Cortex of kidney (tissue), 1 donor: ENCODE measurements at places on chromosomes 5 and 9.

- DNase-seq: no peak
Measured at GRCh38 chr5:109962882-109963603, 273.3 kb downstream of the MAN2A1 start.

DNA sequence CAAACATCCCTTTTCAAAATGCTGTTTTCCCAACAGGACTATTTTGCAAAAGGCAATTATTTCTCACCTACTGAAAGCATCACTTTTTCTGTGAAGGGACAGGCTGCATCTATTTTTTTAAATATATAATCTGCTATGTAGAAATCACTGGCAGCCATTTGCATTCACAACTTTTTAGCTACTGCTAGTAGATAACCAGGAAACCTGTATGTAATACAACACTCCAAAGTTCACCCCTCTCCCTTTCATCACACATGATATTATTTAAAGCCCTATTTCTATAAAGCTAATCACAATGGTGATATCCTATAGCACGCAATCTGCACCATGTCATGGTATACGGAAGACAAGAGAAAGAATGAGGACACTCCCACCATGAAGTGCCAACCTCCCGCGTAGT lies 9.8 kb downstream of the DMGDH start:
- no peak for DNase-seq

- DNase-seq: no peak
Measured at GRCh38 chr9:28317745-28318144, 744.5 kb upstream of the C9orf72 start.

DNA sequence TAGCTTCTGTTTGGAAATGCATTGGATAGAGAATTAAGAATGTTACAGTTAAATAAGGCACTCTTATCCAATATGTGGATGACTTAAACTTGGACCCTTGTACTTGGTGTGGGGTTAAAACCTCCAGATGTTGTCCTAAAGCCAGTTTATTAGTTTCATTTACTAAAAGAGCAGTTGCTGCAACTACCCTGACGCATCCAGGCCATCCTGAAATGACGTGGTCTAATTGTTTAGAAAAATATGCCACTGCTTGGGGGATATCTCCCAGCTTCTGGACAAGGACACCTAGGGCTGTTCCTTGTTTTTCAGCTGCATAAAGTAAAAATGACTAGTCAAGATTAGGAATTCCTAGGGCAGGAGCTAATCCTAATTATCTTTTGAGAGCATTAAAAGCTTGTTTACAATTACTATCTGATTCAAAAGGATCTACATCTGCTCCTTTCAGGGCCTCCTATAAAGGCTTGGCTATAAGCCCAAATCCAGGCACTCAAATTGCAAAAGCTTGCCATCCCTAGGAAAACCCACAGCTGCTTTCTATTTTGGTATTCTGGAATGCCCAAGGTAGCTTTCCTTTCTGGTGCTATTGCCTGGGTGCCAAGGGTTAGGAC lies 45.7 kb upstream of the SLCO4C1 start:
- DNase-seq: no peak

- no peak for DNase-seq
Measured at GRCh38 chr5:112738191-112738560, 491 bp downstream of the APC start.

DNA sequence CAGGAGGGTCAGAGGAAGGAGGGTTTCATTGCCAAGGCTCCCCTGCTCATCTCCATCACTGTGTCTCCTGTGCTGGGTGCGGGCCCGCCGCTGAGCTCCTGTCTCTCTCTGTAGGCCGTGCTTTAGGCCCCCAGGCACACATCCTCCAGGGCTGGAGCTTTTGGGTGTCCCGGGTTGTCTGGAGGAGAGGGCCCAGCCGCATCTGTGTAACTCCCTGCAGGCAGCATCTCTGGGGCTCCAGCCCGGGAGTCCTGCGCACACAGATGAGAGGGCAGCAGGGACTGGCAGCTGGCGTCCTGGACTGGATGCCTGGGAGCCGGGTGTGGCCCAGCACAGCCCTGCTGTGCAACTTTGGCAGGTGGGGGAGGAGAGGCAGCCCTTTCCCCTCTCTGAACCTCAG lies 40.2 kb downstream of the LRSAM1 start:
- DNase-seq: no peak

GRCh38 chr9:130786526-130786925 lies 48.5 kb upstream of the ABL1 start:
- no peak for DNase-seq

DNA sequence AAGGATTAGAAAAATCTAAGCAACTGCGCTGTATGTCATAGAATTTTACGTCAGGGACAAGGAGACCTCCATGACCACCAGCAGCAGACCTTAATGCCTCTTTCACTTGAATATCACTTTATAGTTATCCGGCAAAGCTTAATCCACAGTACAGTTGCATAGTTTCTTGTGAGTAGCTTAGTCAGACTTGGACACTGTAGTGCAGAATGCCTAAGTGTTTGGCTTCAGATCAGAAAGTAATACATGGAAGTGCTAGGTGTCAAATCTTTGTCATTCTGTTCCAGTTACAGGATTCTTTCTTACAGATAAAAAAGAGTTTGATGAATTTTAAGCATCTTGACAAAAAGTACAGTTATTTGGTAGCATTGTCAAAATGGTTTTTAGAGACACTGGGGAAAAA lies 239.9 kb upstream of the PAPPA start:
- DNase-seq: no peak

- DNase-seq: no peak
Measured at GRCh38 chr9:136853596-136854112, 1.5 kb downstream of the MAMDC4 start.

DNA sequence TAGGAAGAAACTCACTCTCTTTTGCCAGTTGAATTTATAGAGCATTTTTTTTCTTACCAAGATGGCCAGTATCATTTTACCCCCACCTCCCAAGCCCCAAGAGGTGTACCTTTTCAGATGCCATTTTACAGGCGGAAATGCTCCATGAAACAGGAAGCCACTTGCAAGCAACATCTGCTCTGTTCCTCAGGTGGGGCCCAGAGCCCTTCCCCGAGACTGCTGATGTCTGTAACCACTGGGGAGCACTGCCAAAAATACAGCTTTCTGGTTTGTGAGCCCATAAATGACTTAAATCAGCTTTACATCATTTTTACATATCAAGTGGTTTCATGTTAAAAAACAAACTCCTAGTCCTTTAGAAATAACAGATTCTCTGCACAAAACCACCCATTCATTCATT lies 42.9 kb upstream of the GARNL3 start:
- no peak for DNase-seq

DNA sequence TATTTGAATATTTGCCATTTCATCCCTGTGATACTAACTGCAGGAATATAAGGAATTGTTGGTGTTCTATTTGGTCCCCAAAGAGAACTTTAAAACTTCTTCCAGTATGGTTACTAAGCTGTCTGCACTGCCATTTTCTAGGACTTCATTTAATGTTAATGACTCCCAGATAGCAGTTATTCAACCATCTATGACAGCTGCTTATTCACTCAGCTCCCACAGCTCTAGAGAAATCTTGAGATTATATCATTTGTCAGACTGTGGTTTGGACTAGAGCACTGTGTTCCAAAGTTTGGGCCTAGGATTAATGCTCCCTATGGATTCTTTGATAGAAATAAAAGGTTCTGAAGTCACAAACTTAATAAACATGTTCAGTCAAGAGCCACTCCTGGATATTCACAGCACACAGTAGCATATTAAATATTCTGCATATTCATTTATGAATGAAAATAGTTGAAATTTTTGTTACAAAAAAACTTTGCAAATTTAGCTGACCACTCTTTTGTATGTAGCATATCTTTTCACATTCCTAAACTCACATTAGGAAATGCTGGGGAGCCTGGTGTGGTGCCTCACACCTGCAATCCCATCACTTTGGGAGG lies 173.7 kb downstream of the NFIB start:
- DNase-seq: no peak

GRCh38 chr5:154698763-154699162 lies 56.4 kb upstream of the LARP1 start:
- DNase-seq: no peak

- no peak for DNase-seq
Measured at GRCh38 chr9:2466703-2467102, 154.9 kb upstream of the VLDLR start.

GRCh38 chr5:6202149-6202967 lies 176.0 kb downstream of the MED10 start:
- DNase-seq: no peak

DNA sequence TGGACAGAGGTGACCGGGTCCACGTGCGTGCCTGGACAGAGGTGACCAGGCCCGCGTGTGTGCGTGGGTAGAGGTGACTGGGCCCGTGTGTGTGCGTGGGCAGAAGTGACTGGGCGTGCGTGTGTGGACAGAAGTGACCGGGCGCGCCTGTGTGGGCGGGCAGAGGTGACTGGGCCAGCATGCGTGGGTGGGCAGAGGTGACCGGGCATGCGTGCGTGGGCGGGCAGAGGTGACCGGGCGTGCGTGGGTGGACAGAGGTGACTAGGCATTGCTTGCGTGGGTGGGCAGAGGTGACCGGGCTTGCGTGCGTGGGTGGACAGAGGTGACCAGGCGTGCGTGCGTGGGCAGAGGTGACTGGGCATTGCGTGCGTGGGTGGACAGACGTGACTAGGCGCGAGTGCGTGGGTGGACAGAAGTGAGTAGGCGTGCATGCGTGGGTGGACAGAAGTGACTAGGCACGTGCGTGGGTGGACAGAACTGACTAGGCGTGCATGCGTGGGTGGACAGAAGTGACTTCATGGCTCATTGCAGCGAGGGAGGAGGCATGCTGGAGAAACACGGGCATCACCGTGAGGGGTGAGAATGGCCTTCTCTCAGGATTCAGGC lies 254.1 kb upstream of the IRX4 start:
- no peak for DNase-seq

DNA sequence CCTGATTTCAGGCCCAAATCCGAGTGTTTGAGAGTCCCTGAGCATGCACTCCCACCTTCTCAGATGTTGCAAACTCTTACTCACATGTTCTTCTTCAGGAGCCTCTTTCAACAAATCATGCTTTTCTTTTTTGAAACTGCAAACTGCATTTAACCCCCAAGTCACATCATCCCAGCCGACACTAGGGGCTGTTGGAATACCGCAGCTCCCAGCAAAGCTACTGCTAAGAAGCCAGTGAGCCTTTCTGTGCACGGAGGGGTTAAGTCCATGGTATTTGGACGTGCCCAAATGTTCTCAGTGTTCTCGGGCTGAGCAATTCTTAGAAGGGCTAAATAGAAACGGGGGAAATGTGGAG lies 282.9 kb downstream of the NFIB start:
- DNase-seq: no peak

GRCh38 chr5:943918-944620 lies 51.4 kb downstream of the TRIP13 start:
- no peak for DNase-seq

- no peak for DNase-seq
Measured at GRCh38 chr9:121822093-121823085, 171.0 kb downstream of the DAB2IP start.

DNA sequence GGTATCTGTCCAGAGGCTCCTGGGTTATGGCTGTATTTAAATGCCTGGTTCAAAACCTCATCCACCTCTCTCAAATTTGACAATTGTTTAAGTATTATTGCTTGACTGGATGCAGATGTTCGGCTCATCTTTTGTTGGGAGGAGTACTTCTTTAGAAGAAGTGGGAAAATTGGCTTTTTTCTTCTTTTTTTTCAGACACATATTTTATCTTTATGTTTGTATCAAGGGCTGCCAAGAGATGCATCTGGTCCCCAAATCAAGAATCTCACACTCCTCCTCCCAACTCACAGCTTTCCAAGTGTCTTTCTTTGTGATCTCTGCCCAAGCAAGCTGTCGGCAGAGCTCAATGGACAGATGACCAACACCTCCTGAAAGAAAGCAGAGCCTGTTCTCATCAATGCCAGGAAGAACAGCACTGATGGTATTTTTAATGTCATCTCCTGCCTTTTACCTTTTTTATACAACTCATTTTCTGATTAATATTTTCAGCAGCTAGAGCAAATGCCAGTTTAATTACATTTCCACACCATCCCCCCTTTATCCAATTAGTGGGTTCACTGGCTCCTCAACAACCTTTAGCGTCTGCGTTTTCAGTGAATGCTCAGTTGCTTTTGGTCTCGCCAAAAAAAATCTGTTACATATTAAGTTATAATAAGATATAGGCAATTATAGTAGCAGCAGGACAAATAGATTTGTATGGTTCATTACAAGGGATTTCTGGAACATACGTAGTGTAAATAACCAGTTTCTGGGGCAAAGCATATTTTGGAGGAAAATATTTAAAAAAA lies 110.3 kb upstream of the SLIT3 start:
- no peak for DNase-seq
